SW480 (cell line): ENCODE measurements at places on chromosomes 1 and 21.

- DNase-seq: no peak
Measured at GRCh38 chr1:203428981-203429599, 46.5 kb upstream of the PRELP start.

DNA sequence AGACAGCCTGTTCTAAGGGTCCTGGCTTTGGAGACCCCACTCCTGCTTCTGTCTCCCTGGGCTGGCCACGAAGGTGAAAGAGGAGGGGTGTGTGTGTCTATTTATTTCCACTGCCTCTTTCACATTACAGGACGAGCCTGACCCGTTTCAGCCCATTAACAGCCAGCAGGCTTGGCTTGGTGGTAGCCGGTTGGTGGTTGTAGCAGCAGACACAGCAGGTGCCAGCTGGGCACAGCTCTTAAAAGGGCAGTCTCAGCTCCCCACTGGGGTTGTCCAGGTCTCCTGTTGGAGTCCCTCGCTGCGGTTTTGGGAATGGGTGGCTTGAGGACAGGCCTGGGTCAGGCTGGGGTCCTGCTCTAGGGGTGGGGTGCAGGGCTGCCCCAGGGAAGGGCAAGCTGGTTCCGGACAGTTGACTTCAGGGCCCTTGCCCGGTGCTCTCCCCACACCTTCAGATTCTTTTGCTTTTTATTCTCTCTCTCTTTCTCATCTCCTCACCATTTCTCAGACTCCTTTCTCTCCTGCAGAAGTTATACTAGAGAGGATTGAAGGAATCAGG, 84.6 kb downstream of the ACTL8 start:
- DNase-seq: no peak

DNA sequence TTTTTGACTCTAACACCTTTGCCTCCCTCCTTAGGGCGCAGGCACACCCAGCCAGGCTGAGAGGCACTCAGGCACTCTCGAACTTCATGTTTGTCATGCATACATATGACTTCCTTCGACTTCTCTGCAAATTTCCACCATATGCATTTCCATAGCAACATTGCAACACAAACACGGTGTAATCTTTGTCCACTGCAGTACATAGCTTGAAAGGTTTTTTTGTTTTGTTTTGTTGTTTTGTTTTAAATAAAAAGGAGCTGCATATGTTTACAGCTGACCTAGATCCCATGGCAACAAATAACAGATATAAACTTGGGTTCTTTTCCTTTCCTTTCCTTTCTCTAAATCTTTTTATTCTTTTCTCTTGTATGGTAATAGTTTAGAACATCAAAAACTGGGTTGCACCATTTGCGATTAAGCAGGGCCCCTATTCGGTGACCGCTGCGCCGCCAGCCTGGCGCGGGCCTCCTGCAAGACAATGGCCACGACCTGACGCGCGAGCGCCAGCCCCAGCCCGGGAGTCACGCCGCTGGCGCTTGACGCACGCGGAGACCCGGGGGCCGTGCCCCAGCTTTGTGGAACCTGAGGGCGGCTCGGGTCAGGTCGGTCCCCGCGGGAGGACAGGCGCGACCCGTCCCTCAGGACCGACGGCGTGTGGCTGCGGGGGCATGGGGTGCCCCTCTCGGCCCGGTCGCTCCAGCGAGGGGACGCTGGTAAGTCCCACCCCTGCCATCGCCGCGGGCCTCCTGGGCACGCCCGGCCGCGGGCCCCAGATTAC, 35.2 kb downstream of the CCN1 start:
- DNase-seq: no peak

DNA sequence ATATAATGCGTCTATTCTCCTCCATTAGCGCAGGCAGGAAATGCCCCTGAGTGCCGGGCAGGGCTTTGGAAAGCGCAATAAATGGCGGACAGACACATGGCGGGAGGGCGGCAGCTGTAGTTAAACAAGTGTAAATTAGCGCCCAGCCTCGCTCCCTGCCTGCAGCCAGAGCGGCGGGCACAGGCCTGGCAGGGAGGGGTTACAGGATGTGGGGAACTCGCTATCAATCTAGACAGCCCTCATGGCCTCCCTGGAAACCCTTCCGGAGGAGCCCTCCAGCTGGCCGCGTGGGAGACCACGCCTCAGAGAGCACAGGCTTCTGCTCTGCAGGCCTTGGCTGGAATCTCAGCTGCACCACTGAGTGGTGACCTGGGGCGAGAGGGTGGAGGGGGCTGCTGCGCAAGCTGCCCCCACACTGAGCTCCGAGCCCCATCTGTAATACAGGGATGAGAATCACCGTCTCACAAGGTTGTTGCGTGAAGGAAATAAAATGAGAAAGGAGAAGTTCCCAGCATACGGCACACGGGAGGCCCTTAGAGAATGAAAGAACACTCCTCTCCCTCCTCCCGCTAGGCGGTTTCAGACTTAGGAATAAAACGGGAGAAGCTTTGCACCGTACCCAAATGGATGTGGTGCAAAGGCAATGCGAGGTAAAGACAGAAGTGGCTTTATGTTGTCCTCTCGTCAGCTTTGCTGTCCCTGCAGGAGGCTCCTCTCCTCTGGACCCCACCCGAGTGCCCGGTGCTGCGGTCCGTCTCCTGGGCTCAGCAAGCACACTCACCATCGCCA, 167.2 kb upstream of the POU3F1 start:
- DNase-seq: no peak

DNA sequence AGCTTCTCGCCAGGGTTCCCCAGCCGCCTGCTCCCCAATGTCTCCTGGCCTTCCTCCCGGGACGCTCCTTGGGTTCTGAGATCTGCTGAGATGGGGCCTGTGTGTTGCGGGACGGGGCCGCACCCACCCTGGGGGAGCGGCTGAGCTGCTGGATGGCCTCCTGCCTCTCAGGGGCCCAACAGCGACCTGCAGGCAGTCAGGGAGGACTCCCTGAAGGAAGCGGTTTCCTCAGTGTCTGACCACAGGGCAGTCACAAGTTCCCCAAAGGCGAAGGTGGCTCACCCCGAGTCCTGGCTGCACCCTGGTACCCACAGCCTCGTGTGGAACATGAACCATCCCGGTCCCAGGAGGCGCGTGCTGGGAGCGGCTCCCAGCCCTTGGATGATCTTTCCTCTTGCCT, 18.6 kb upstream of the PLCH2 start:
- DNase-seq: no peak

DNA sequence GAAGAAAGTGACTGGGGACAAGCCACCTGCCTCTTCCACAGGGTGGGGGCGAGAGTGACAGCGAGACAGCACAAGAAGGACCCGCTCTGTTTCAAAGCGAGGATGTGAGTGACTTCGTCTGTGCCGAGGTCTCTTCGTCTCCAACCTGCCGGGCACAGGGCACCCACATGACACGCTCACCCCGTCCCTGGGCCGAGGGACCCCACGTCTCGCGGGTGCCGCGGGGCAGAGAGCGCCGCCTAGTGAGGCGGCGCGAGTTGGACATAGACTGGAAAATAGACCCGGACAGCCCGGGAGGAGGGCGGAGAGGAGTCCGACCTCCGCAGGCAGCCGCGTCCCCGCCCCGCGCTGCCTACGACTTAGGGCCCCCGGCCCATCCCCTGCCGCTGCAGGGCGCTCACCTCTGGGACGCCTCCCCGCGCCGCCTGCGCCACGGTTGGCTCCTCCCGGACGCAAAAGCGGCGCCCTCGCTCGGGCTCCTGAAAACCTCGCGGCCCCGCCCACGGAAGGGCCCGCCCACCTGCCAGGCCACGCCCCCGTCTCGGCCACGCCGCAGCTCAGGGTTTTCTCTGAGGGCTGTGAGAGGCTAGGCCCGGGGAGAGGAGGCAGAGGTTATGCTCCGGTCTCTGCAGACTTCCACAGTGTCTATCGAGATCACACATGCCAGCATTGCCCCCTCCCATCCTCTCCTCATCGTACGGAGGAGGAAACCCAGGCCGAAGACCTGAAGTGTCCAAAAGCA, at the start of gene TLR5:
TSS of gene TLR5 (minus strand) at position 454 of the 742 bp plus-strand sequence. CDS start 30,217 bp downstream, outside the sequence.
- DNase-seq: peak; percentile 60

GRCh38 chr1:242081446-242081845, 82.5 kb upstream of the MAP1LC3C start:
- DNase-seq: no peak

DNA sequence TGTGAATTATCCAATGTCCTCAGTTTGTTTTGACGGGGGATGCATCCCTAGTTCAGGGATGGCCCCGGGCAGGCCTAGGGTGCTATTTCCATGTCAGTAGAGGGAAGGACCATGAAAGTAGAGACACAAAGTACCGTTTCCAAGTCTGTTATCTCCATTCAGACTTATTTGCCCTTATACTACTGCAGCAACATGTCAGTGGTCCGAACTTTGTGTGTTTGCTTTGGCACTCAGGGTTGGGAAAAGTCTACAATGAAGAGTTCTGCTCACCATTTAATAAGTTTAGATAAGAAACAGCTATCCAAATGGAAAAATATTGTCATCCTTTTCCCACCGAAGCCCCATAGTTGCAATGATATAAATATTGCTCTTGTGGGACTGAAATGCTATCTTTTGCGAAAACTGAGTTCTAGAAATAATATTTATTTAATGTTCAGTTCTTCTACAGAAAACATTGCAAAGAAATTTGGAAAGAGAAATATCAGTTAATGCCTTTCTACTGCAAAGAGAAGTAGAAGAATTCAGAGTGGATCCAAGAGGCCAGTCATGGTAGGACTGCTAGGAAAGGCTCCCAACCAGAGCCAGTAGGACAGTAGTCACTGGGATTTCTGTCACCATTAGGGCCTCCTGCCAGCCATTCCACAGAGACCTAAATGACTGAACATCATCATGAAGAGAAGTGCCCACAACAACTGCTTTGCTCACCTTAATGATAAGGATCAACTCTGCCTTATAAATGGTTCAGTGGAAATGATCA, 11.5 kb upstream of the AGT start:
- no peak for DNase-seq
